ENCODE measurements at places on chromosomes 1 and 21.

GRCh38 chr1:63984257-63984929 is 210.6 kb downstream of the ROR1 start:
- DNase-seq, result peak; percentile 93

DNA sequence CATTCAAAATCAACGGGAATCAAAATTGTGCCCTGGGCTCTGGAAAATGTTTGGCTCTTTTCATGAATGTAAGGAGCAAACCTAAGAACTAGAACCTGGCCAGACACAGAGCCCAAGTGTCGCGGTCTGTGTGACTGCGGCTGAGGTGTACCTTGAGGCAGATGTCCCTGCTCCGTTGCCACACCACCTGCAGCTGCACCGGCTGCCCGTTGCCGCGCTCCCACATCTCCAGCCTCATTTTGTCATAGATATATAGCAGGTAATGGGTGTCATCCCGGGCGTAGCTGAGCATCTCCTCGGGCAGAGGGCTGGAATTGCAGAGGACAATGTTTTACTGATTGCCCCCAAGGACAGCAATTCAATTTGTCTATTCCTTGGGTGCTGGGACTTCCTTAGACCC is 18.7 kb downstream of the EXOSC10 start:
- DNase-seq, result no peak

DNA sequence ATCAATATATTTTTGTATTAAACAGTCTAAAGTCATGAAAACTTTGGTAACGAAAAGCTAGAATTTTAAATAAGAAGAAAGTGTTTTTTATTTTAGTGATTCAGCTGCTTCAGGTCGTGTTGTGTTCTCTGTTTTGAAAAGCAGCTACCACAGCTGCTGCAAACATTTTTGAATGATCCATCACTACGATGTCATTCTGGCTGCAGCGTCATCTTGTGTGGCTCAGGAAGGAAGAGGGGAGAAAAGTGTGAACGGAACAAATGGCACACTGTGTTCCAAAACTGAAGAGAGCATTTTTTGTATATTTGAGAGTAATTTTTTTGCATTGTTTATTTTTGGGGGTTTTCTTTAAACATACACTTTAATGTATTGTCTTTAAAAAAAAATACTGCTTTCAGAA is 323.0 kb upstream of the ADGRL2 start:
- DNase-seq, result peak; percentile 42

- no peak for DNase-seq
These were observed 254.8 kb upstream of the GREM2 start for GRCh38 chr1:240866724-240867123.

DNA sequence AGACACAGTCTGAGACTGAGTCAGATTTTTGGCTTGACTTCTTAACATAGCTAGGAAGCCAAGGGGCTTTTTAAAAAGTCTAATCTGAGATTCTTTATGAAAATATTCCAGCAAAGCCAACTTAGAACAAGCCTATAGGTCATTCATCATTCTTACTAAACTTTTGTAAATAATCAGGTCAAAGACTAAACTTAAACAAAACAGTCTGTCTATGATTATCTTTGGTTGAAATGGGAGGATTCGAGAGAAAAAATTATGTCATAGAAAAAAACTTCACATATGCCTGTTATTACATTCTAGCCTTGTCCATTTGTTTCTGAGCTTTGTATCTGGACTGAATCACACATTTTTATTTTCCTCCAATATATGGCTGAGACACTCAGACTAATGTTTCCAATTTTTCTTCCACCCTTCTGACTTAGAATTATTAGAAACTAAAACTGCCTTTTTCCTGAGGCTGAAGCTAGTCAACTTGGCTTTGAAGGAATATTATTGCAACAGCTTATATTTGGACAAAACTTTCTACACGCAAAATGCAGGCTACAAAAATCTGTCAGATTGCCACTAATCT is 83.3 kb downstream of the ETS2 start:
- no peak for DNase-seq

GRCh38 chr1:70277875-70278274 is 56.7 kb downstream of the SRSF11 start:
- no peak for DNase-seq

DNA sequence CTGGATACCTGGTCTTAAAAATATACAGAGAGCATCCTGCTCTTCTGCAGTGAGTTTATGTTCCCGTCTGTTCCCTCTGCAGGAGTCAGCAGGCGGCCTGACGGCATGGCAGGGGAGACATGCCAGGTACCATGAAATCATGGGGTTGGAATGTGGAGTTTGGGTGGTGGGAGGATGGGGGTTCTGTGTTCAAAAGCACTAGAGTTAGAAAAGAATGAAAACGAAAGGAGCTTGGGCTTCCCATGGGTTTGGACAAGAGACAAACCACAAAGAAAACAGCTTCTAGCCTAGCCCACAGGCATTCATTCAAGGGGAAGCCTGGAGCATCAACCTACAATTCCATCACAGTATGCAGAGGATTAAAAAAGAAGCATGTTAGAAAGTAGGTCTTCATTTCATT is 59.9 kb downstream of the WARS2 start:
- DNase-seq, result peak; percentile 99

DNA sequence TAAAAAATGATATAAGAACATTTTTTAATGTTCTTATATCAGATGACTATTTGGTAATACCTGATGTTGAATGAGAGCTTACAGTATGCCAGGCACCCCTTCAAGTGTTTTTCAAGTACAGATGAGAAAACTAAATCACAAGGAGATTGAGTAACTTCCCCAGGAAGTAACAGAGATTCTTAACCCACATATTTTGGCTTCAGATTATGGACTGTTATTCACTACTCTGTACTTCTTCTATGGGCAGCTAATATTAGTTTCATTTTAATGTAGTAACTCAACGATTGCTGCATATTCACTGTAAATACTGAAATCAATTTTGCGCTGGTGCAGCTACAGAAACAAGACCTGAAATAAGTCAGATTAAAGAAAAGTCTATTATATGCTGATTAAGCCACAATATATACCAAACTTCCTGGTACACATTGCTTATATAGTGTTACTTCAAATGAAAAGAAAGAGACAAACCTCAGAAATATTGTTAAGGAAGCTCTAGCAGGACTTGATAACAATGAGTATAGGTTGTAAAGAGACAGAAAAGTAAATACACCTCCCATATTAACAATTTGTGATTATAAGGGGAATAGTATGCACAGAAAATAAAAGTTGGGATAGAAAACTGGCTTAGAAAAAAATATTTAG is 19.7 kb downstream of the DPYD start:
- DNase-seq, result no peak

DNA sequence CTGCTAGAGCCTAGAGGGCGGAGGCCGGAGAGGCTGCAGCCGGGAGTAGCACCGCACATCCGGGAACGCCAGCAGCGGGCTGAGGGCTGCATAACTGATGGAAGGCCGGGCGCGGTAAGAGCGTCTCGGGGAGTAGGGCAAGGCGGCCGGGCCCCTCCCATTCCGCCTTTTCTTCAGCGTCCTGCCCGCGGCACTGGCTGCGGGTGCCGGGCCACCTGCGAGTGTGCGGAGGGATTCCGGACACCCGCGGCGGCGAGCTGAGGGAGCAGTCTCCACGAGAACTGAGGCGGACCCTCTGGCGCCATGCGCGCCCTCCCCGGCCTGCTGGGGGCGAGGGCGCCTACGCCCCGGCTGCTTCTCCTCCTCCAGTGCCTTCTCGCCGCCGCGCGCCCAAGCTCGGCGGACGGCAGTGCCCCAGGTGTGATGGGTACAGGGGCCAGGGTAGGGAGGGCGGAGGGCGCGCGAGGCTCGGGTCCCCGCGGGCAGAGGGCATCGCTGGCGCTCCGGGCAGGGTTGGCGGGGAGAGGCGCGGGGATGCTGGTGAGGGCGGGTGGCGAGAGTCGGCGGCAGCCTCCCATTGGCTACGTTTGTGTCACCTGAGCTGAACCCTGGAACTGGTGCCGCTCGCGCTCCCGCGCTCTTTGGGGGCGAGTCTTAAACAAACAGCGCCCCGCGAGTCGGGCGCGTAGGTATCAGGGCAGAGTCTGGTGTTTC is 334.4 kb downstream of the SRGAP2C start:
- DNase-seq, result peak; percentile 59

- no peak for DNase-seq
These were observed 36.1 kb upstream of the SMYD2 start for GRCh38 chr1:214244841-214245240.

- no peak for DNase-seq
These were observed 31.0 kb upstream of the COG2 start for GRCh38 chr1:230611128-230611877.

- no peak for DNase-seq
These were observed 45.2 kb upstream of the DMBX1 start for GRCh38 chr1:46444466-46444865.

- DNase-seq, result no peak
These were observed 801.7 kb upstream of the PRMT6 start for GRCh38 chr1:106254748-106255147.

GRCh38 chr1:178724728-178725465 is at the start of gene RALGPS2:
Gene RALGPS2 (plus strand): TSS chr1:178725244. CDS start chr1:178776765, 51,521 bp downstream.
- DNase-seq, result peak; percentile 91

DNA sequence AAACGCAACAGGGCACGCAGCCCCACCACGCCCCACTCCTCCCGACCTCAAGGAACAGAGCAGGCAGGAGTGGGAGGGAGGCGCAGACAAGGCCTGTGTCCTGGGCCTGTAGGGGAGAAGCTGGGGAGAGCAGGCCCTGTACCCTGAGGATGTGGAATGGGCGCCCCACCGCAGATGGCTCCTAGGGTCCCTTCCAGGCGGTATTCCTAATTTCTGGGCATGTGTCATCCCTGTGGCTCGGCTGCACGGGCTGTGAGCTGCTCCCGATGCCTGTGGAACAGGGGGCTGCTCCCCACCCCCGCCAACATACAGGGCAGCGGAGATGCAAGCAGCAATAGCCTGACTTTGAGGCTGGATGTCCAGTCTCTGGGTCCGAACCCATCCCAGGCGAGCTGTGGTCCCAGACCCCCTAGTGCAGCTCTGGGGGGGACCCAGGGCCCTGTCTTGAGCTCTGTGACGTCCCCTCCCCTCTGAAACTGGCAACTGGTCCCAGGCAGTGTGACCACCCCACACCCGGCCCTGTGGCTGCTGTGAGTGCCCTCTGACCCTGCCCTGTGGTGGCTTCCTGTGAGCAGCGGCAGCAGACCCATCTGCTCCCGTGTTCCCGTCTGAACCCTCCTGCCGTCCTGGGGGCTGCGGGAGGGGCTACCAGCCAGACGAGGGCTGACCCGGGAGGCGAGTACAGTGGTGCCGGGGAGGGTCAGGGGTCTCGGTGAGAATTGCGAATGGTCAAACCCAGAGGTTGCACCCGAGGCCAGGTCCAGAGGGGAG is 13.9 kb upstream of the COL6A2 start:
- DNase-seq, result no peak

DNA sequence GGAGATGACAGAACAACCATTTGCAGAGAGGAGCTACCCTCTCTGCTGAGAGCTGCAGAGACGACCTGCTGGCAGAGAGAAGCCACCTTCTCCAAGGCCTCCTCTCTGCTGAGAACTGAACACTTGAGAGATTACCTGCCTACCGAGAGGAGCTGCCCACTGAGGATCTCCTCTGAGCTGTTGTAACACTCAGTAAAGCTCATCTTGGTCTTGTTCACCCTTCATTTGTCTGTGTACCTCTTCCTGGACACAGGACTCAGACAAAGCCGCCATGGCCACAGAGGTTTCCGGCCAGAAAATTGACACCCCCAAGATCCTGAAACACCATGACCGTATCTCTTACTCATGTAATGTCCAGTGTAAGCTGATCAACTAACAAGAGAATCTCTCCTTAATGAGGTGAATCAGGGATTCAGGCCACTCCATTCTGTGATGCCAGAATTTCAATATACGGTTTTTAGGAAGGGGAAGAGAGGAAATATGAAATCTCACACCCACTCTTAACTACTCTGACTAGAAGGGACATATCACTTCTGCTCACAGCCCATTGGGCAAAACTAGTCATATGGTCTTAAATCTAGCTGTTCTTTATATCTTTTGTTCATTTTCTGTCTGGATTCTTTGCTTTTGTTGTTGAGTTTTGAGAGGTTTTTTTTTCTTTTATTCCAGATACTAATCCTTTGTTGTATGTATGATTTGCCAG is 83.8 kb downstream of the RHOU start:
- DNase-seq, result no peak

DNA sequence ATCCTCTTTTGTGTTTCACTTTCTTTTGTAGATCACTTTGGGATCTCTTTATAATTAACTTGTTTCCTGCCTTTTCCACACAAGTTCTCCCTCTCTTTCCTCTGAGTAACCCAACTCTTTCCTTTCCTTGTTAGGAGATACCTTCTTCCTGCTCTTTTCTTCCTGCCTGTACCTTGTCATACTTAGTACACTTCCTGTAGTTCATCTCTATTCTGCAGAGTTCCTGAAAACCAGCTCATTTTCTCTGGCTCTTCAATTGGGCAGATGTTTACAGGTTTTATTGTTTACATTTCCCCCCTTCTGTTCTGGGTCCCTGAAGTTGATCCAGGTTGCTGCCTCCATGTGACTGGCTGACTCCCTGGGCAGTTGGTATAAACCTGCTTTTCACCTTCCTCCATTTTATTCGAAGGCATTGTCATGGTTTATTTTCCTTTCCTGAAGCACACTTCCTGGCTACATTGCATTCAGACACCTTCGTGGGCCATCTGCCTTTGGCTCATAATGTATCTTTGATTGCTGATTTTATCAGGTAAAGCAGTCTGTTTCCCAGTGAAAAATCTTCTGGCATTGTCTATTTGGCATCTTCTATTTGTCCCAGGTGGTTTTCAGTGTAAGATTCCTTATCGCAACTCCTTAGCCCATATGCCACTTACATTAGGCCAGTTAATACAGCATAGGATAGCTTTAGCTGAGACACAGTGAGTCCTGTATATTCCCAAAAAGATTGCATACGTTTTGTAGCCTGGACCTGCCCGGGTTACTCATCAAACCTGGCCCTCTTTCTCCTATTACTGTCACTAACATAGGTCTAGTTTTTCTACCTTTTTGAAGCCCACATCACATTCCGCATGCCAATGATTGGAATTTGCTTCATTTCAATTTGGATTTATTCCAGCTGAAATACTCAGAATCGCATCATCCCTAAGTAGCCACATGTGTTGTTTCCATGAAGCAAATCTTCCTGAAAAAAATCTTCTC is 15.4 kb downstream of the CTH start:
- DNase-seq, result no peak

DNA sequence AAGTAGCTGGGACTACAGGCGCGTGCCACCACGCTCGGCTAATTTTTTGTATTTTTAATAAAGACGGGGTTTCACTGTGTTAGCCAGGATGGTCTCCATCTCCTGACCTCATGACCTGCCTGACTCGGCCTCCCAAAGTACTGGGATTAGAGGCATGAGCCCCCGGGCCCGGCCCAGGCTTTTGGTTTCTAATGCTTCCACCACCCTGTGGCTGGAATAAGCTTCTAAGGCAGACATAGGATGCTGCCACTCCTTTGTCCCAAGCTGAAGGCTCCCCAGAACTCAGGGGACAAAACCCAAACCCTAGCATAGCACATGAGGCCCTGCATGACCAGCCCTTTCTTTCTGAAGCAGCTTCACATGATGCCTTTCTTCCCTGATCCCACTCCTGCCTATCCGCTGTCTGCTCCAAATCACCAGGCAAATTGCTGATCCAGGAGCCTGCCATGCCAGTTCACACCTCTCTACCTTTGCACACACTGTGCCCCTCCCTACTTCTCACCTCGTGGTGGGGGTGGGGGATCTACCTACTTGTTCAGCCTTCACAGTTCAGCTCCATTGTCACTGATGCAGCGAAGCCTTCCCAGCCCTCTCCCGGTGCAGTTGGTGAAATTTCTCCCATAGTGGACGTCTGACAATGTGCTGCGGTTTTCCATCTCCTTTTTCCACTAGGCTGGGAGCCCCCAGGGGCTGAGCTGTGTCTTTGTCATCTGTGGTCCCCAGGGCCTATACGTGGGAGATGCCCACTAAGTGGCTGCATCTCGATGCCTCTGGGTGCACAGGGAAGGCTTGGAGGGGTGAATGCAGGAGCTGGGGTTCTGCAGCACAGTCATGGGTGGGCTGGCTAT is 6.9 kb downstream of the PTPRU start:
- DNase-seq, result no peak

Measured in astrocyte of the hippocampus (primary cell).